NCI-H1694 (cell line): ENCODE measurements at places on chromosomes 16 and 17.

- DNase-seq = no peak
Observed at GRCh38 chr16:25097276-25097975, 14.1 kb upstream of the LCMT1 start.

DNA sequence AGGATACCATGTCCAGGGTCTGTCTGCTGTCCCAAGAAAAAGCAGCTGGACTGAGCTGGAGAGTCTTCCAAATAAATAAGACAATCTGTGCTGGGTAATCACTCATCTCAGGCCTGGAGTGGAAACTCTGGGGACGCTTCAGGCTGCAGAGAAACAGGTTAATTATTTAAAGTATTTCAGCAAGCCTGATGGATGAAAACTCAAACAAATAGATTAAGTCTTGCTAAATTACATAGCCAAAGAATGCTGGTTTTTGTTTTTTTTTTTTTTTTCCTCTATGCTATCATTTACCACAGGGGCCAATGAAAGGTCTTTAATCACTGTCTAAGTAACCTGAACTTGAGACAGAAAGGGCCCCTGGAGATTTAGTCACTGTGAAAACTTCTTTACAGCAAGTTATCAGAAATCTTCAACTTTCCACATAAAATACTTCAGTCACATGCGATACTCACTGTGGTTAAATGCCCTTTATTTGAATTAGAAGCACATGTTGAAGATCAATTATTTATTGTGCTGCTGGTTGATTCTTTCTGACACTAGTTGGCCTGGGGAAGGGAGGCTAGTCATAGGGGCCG lies 31.0 kb upstream of the KCNJ2 start:
- DNase-seq = no peak

GRCh38 chr16:9279291-9280068 lies 188.0 kb downstream of the HAPSTR1 start:
- DNase-seq = no peak

DNA sequence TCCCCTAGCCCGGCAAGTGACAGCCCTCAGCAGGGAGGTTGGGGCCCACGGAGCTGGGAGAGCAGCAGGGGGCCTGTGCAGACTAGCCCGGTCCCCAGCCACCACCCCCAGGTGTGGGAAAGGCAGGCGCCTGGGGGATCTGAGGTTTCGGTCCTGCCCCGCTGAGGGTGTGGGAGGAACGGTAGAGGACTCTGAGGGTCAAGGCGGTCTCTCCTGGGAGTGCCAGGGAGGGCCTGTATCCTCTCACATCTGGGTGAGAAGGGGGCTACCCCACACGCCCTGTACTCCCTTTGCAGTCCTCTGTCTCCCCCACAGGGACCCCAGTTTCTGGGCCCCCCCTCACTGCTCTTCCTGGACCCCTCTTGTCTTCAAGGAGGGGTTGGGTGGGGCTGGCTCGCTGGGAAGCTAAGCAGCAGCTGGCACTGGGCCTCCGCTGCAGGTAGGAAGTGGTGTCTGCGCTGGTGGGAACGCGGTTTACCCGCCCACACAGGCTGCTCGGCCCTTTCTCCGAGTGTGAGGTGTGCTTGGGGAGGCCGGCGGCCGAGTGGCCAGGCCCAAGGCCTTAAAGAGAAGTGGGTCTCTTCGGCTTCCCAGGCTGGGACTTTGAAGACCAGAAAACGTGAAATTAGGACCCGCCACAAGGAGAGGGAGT lies 15.4 kb downstream of the CD7 start:
- DNase-seq = no peak

- no peak for DNase-seq
Observed at GRCh38 chr17:8754890-8755289, 3.5 kb downstream of the SPDYE4 start.

- peak; percentile 70 for DNase-seq
Observed at GRCh38 chr17:2883544-2884213, 87.4 kb downstream of the RAP1GAP2 start.

DNA sequence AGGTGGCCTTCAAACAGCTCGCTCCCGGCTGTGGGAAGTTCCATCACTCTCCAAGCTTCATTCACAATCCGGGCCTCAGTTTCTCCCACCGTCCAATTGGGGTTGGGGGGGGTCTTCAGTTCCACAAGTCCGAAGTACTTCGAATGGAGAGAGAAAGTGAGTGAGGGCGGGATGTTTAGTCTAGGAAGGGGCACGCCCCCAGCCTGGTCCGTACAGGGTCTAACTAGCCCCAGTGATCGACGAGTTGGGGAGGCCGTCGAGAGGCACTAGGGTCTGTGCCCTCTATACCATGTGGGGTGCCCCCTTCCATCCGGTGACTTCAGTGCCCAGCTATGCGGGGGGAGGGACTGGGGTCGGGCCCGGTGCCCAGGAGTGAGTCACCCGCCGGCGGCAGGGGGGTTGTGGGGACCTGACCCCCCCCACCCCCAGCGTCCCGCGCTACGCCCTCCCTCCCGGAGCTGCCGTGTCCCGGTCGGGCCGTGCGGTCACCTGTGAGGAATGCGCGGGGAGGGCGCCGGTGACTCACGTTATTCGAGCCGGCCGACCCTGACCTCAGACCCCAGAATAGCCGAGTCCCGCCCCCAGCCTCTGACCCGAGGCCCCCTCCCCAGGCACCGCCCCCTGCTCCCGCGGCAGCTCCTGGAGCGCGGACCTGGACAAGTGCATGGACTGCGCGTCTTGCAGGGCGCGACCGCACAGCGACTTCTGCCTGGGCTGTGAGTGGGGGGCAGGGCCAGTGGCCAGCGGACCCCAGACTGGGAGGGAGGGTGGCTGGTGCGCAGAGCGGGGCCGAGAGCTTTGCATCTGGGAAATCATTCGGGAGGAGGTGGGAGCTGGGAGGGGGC lies 658 bp downstream of the TNFRSF12A start:
- DNase-seq = no peak

GRCh38 chr16:58853854-58854791 lies 120.0 kb upstream of the GOT2 start:
- no peak for DNase-seq

GRCh38 chr17:4898351-4898750 lies 985 bp upstream of the C17orf107 start:
- DNase-seq = no peak

GRCh38 chr17:57099165-57099564 lies 14.1 kb downstream of the AKAP1 start:
- DNase-seq = no peak

GRCh38 chr16:30699615-30700099 lies 686 bp downstream of the SRCAP start:
- DNase-seq = no peak

- DNase-seq = no peak
Observed at GRCh38 chr16:66935314-66936011, at the start of gene CES2. Gene CES2, plus strand, starts transcription at chr16:66935516. Its CDS starts 120 bp downstream, at chr16:66935636.

GRCh38 chr17:44010966-44011647 lies 3.7 kb downstream of the TMEM101 start:
- DNase-seq = no peak
